ENCODE measurements at places on chromosomes 12 and 14.
A peak's percentile ranks its signal among the peaks of the same experiment; 100 is the strongest.

- no peak overlapping the region for H3K27ac ChIP-seq
- H3K4me3 ChIP-seq: no peak overlapping the region
- no peaks in the 10 kb centered on the region for H3K36me3 ChIP-seq
- no peaks in the 10 kb centered on the region for H3K27me3 ChIP-seq
Observed at GRCh38 chr14:84814391-84814790, 715.6 kb upstream of the FLRT2 start.

DNA sequence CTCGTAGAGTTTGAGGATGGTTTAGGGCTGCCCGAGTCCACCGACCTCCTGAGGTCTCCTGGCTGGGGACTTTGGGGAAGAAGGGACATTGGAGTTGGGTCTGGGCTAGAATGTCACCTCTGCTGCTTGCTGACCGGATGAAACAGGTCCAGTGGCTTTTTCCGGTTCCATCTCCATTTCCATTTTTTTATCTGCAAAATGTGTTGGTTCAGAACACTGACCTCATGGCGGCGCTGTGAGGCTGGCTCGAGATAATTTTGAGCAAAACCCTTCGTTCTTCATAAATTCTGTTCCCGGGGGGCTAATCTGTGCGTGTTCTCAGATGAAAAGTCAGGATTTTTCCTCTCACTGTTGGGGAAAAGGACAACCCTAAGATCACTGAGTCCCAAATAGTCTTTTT lies 11.7 kb upstream of the MYL2 start:
- peaks cover 2% of the 10 kb centered on the region for H3K27me3 ChIP-seq
- H3K36me3 ChIP-seq: no peaks in the 10 kb centered on the region
- no peak overlapping the region for H3K4me3 ChIP-seq

- DNase-seq: no peak
- no peaks in the 10 kb centered on the region for H3K4me1 ChIP-seq
- H3K27ac ChIP-seq: no peak overlapping the region
Observed at GRCh38 chr12:48219631-48220030, 16.5 kb upstream of the OR10AD1 start.

DNA sequence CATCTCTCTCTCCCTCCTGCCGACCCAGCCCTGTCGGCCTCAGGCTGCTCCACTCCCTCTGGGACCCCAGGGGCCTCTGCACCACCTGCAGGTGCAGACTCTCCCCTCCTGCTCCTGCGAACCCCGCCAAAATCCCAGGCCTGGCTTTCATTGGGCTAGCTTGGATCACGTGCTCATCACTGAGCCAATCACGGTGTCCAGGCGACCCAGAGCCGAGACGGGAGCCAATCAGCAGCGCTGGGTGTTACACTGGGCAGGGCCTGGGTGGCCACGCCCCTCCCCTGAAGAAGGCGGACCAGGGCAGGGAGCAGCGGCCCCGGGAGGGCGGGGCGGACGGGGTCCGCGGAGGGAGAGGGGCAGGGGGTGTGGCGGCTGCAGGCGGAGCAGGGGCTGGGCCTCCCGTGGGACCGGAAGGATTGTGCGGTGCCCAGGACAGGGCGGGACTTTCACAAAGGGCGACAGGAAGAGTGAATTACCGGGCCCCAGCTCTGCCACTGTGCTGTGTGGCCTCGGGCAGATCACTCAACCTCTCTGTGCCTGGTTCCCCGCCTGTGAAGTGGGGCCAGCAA lies 66.6 kb upstream of the FBRSL1 start:
- no peak for DNase-seq
- H3K4me1 ChIP-seq: peaks cover 3% of the 10 kb centered on the region
- no peak overlapping the region for H3K27ac ChIP-seq
- no peaks in the 10 kb centered on the region for H3K36me3 ChIP-seq

DNA sequence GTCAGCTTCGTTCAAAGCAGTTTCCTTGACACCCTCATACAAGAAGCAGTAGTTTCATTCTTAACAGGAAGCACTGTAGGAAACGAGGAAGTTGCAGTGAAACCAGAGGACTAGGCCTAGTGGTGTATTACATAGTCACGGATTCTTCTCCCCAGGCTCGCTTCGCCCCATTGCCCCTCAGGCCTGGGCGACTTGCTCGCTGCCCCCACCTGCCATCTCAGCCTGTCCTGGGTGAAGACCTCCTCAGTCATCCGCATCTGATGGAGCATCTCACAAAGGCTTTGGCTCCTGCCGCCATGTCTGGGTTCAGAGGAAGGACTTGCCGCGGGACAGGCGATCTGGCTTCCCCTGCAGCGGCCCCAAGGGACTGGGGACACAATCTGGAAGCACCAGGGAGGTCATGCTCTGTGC lies 93.5 kb downstream of the LMNTD1 start:
- no peaks in the 10 kb centered on the region for H3K4me1 ChIP-seq
- no peaks in the 10 kb centered on the region for H3K27me3 ChIP-seq
- H3K4me3 ChIP-seq: no peak overlapping the region
- no peaks in the 10 kb centered on the region for H3K36me3 ChIP-seq
- DNase-seq: no peak
- no peak overlapping the region for H3K27ac ChIP-seq

GRCh38 chr12:88952562-88952942 lies 372.3 kb upstream of the KITLG start:
- DNase-seq: peak; percentile 81
- H3K27ac ChIP-seq: no peak overlapping the region
- no peak overlapping the region for H3K4me3 ChIP-seq
- no peaks in the 10 kb centered on the region for H3K27me3 ChIP-seq

DNA sequence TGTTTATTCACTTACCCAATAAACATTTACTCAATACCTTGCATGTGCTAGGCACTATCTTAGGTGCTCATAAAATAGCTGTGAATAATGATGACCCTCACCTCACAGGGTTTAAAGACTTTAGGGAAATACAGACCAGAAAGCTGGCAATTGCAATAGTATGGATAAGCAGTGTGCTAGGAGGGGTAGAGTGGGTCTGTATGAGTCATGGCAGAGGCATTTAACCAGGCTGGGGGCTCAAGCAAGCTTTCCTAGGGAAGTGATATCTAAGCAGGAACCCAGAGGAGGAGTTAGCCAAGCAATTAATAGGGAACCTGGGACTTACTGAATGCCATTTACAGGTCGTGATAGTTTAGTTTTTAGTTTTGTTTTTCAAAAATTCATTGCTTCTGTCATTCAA lies 123.9 kb upstream of the CCDC198 start:
- H3K4me1 ChIP-seq: no peaks in the 10 kb centered on the region
- no peak overlapping the region for H3K4me3 ChIP-seq
- no peaks in the 10 kb centered on the region for H3K36me3 ChIP-seq
- DNase-seq: no peak

DNA sequence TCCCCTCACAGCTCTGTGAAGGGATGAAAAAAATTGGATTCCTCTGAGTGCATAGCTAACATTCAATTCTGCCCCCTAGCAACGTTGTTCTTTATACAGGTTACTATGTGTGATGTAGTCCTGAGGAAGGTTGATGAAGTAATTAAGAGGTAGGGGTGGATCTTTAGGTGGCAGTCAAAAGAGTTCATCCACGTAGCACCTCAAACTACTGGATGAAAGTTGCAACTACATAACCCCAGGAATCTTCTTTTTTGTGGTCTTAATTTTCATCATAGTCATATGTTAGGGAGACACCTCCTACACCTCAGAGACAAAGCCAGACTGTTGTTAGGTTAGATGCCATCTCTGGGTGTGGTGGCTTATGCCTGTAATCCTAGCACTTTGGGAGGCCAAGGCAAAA lies 10.2 kb upstream of the NFE2 start:
- H3K36me3 ChIP-seq: no peaks in the 10 kb centered on the region
- no peaks in the 10 kb centered on the region for H3K4me1 ChIP-seq
- peaks cover 6% of the 10 kb centered on the region for H3K27me3 ChIP-seq
- no peak for DNase-seq
- H3K4me3 ChIP-seq: no peak overlapping the region

DNA sequence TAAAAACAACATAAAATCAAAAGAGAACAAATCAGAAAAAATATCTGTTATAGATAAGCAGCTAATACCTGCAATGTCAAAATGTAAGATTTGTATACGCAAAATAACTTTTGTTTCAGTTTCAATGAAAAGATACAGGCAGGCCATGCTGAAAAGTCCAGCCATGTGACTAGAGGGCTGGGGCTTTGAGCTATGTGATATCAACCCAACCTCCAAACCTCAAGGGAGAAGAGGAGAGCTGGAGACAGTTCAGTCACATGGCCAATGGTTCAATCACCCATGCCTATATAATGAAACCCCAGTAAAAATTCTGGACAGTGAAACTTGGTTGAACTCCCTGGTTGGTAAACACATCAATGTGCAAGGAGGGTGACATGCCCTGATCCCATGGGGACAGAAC lies 5.3 kb downstream of the COX16 start:
- no peak overlapping the region for H3K4me3 ChIP-seq
- DNase-seq: no peak
- no peaks in the 10 kb centered on the region for H3K27me3 ChIP-seq
- H3K36me3 ChIP-seq: peaks cover 1% of the 10 kb centered on the region
- H3K27ac ChIP-seq: no peak overlapping the region

GRCh38 chr12:90729736-90730135 lies 225.2 kb downstream of the CCER1 start:
- peaks cover 1% of the 10 kb centered on the region for H3K4me1 ChIP-seq
- H3K4me3 ChIP-seq: no peak overlapping the region
- no peaks in the 10 kb centered on the region for H3K27me3 ChIP-seq
- no peak overlapping the region for H3K27ac ChIP-seq
- no peaks in the 10 kb centered on the region for H3K36me3 ChIP-seq

DNA sequence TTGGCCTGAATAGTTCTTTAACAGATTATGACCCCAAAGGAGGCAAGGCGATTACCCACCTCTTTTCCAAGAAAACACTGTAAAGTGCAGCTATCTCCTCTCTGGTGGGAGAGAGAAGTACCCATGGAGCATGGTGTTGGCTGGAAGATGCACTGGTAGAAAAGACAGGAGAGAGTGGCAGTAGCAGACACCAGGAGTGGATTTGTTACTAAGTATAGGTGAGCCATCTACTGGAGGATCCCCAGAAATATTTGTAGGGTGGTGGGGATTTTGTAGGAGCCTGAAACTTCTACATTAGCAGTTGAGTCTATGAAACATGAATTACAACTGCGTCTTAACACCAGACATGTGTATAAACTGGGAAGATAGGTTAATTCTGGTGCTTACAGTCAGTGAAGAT lies 148.0 kb downstream of the SLC38A4 start:
- DNase-seq: peak; percentile 55
- H3K4me1 ChIP-seq: peaks cover 3% of the 10 kb centered on the region
- H3K4me3 ChIP-seq: no peak overlapping the region

- H3K27ac ChIP-seq: no peak overlapping the region
- DNase-seq: no peak
- no peak overlapping the region for H3K4me3 ChIP-seq
- H3K36me3 ChIP-seq: no peaks in the 10 kb centered on the region
Observed at GRCh38 chr12:1814266-1814665, 6.1 kb upstream of the LRTM2 start.

- H3K36me3 ChIP-seq: peaks cover 25% of the 10 kb centered on the region
- no peak overlapping the region for H3K4me3 ChIP-seq
- no peaks in the 10 kb centered on the region for H3K27me3 ChIP-seq
- no peak overlapping the region for H3K27ac ChIP-seq
- peaks cover 2% of the 10 kb centered on the region for H3K4me1 ChIP-seq
- DNase-seq: no peak
Observed at GRCh38 chr14:21093018-21093417, 5.4 kb downstream of the ZNF219 start.

DNA sequence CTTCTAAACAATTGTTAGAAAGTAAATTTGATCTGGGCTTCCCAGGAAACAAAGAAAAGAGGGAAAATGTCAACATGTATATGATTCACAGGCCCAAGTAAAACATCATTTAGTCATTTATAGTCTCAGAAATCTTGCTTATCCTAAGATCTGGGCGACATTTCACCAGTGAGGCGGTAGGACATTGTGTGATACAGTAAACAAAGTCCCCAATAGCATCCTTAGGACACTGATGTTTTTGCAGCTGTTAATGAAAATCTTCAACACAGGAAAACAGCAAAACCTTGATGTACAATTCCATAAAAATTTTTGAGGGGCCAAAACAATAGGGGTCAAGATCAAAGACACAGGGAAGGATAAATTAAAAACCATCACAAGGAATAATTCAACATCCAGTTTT lies 20.2 kb downstream of the LMO3 start:
- H3K36me3 ChIP-seq: no peaks in the 10 kb centered on the region
- H3K27ac ChIP-seq: no peak overlapping the region
- DNase-seq: no peak
- H3K4me1 ChIP-seq: peaks cover 2% of the 10 kb centered on the region
- H3K4me3 ChIP-seq: no peak overlapping the region

GRCh38 chr12:115660211-115660805 lies 617.2 kb downstream of the MED13L start:
- H3K4me1 ChIP-seq: no peaks in the 10 kb centered on the region
- H3K27me3 ChIP-seq: no peaks in the 10 kb centered on the region
- no peaks in the 10 kb centered on the region for H3K36me3 ChIP-seq
- no peak overlapping the region for H3K4me3 ChIP-seq

- DNase-seq: no peak
- no peaks in the 10 kb centered on the region for H3K27me3 ChIP-seq
- peaks cover 9% of the 10 kb centered on the region for H3K4me1 ChIP-seq
- H3K36me3 ChIP-seq: no peaks in the 10 kb centered on the region
Observed at GRCh38 chr12:89215196-89215595, 137.1 kb downstream of the DUSP6 start.

DNA sequence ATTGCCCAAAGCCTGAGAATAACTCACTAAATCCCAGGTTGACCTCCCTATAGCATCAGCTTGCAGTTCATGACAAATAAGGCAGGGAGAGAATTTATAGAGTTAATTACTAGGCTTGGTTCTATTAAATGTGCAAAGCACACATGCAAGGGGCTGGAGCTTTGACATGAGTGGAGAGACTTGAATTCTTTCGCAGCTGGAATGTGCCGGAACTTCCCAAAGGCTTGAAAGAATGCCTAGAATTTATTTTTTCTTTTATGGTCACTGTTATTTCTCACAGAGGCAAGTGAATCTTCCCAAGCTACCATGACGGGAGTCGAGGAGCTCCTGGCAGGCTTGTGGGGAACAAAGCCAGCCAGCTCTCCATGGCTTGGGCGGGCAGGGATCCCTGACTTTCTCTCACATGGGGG lies 95.5 kb upstream of the USP44 start:
- H3K4me3 ChIP-seq: no peak overlapping the region
- H3K27ac ChIP-seq: peak overlapping the region; percentile 74
- H3K36me3 ChIP-seq: no peaks in the 10 kb centered on the region
- peak; percentile 84 for DNase-seq
- peaks cover 11% of the 10 kb centered on the region for H3K4me1 ChIP-seq

GRCh38 chr12:94817695-94818075 lies 167.3 kb upstream of the TMCC3 start:
- H3K4me1 ChIP-seq: no peaks in the 10 kb centered on the region
- H3K4me3 ChIP-seq: no peak overlapping the region
- no peaks in the 10 kb centered on the region for H3K36me3 ChIP-seq
- DNase-seq: no peak
- no peak overlapping the region for H3K27ac ChIP-seq

DNA sequence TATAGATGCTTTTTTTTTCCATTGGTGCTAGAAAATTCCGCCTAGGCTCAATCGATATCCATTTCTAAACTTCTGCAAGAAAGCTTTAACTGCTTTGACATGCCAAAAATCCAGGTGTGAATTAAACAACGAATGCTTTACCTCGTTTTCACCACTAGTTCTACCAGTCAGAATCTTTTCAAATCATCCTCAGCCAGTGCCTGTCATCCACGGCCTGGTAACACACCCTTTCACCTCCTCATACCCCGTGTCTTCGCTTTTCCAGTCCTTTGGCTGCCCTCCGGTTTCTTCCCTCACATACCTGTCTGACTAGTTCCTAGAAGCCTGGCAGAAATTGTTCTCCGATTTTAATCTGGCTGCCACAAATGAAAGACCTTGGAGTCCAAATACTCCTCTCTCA lies 1.4 kb upstream of the PHC1 start:
- peaks cover 2% of the 10 kb centered on the region for H3K4me1 ChIP-seq
- H3K27ac ChIP-seq: no peak overlapping the region
- H3K27me3 ChIP-seq: no peaks in the 10 kb centered on the region
- no peaks in the 10 kb centered on the region for H3K36me3 ChIP-seq

Data from IMR-90 (cell line).